ENCODE measurements at places on chromosomes 11 and 22.

GRCh38 chr22:29883045-29883774, at the start of gene MTMR3:
TSS of gene MTMR3 (plus strand) at chr22:29883174. CDS start at chr22:29971060, 87,886 bp downstream.
- peak; percentile 98 for DNase-seq

DNA sequence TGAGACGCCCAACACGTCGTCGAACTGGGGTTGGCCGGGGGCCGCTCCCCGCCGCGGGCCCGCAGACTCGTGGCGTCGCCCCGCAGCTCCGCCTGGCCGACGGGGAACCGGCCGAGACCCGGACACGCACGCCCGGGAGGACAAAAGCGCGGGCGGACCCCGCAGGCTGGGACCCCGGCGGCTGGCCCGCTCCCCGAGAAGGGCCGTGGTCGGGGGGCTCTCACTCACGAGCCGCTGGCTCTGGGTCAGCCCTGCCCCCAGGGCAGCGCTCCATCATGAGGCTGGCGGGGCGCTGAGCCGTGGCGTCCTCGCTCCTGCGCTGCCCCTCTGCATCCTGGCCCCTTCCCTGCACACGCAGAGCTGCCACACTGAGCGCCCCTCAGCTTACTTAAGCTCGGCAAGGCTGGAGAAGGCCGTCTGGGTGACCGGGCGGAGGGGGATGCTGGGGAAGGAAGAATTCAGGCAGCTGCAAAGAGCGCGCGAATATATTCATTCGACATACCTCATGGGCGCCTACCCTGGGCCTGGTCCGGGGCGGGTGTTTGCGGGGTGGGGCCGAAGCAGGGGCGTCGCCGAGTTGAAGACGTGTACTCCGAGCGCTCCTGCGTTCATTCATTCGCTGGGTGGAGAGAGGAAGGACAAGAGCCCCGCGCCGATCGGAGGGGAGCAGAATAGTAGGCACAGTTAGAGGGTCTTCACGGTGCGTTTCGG, 579 bp upstream of the CYB5R2 start:
- no peak for DNase-seq

GRCh38 chr11:84105148-84105547, 819.0 kb upstream of the CCDC90B start:
- DNase-seq: no peak

GRCh38 chr11:1531449-1532013, 40.5 kb downstream of the DUSP8 start:
- DNase-seq: no peak

- DNase-seq: no peak
Measured at GRCh38 chr22:47014636-47015345, 252.3 kb downstream of the TBC1D22A start.

DNA sequence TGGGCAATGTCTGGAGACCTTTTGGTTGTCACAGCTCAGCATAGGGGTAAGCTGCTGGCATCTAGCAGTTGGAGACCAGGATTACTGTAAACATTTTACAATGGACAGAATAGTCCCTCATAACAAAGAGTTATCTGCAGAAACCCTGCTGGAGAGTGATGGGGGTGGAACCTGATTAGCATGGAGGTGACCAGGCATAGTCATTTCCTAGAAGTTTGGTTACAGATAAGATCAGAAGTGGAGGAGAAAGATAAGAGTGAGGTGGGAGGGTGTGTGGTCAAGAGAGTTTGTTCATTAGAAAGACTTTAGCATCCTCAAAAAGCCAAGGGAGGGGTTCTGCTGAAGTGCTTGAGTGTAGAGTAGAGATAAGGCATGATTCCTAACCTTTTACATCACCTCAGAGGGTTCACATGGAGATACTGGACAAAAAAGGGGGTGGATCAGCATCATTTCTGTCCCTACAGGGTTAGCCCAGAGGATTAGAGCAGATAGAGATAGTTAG, 38.8 kb downstream of the PRDM11 start:
- DNase-seq: no peak

- DNase-seq: peak; percentile 47
Measured at GRCh38 chr11:47616726-47617416, 22.7 kb upstream of the C1QTNF4 start.

- no peak for DNase-seq
Measured at GRCh38 chr11:31620434-31620833, 110.9 kb downstream of the ELP4 start.

- peak; percentile 85 for DNase-seq
Measured at GRCh38 chr11:123478352-123478987, 48.4 kb downstream of the GRAMD1B start.

DNA sequence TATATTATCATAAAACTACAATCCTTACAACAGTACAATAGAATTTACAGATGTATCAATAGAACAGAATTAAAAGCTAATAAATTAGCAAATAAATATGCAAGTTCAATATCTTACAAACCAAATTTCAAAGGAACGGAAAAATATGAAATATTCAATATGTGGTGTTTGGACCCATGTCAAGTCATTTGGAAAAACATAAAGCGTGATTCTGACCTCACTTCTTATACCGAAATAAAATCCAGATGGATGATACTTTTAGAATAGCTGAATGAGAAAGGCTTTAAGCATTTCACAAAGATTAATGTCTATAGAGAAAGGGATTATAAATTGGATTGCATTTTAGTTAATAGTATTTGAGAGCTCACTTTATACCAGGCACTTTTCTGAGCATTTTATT, 92.8 kb upstream of the TEAD1 start:
- no peak for DNase-seq

DNA sequence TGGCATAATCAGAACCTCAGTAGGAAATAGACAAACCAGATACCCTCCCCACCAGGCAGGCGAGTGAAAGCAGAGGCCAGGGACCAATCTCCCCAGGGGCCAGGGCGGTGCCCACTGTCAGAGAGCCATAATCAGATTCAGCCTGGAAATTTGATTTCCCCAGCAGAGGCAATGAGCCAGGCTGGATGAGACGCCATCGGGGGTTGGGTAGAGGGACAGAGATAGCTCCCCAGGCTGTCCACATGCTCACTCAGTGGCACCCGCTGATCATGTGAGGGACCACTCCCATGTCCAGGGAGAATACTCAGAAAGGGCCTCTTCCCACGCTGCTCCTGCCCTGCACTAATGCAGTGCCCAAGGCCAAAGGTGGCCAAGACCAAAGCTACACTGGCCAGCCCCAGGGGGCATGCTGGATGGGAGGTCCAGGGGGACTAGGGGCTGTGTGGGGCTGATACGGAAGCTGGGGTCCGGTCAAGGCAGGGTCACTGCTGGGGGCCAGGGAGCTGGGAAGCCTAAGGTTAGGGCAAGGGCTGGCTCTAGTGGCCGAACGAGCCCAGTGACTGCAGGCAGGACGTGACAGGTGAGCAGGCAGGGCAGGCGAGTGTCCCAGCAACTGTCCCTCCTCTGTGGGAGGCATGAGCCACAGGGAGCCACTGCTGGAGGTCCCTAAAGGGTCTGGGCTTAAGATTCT, 19.8 kb downstream of the ARVCF start:
- DNase-seq: no peak

DNA sequence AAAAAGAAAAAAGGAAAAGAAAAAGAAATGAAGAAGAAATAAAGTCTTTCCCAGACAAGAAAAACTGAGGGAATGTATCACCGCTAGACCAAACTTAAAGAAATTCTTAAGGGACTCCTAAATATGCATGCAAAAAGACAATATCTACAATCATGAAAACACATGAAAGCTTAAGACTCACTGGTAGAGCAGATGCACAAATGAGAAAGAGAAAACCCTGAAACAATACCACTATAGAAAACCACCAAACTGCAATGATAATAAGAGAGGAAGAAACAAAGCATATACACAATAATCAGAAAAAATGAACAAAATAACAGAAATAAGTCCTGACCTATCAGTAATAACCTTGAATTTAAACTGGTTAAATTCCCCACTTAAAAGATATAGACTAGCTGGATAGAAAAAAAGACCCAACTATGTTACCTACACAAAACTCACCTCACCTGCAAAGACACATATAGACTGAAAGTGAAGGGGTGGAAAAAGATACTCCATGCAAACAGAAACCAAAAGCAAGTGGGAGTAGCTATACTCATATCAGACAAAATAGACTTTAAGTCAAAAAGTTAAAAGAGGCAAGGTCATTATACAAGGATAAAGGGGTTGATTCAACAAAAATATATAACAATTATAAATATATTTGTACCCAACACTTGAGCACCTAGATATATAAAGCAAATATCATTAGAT, 61.3 kb upstream of the NARS2 start:
- DNase-seq: no peak

GRCh38 chr22:36946421-36947158, 33.2 kb downstream of the CSF2RB start:
- no peak for DNase-seq

DNA sequence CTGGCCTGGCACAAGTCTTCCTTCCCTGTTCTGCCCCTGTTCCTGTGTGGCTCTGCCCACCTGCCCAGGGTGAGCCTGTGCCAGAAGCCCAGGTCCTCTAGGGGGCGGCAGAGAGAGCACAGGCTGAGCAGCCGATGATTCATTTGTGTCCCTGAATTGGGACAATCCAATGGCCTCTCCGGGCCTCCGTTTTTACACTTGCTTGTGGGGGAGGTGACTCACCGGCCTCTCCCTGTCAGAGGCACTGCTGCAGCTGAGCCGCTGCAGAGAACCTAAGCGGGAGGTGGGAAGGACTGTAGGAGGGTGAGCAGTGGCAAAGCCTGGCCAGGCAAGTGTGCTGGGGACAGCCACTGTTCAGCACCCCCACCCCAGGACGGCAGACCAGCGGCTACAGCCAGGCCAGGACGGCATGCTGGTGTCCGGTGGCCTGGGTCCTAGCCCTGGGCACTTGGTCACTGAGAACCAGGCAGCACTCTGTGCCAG, 65.2 kb upstream of the LMO1 start:
- peak; percentile 81 for DNase-seq

- DNase-seq: no peak
Measured at GRCh38 chr11:60389279-60389910, 6.9 kb upstream of the MS4A14 start.

- DNase-seq: peak; percentile 33
Measured at GRCh38 chr22:50294319-50294656, 13.2 kb downstream of the PLXNB2 start.

Data from HT-29 (cell line).